ENCODE measurements at places on chromosomes 5 and 9.

- DNase-seq: no peak
Observed at GRCh38 chr5:10627160-10627701, 63.4 kb downstream of the ANKRD33B start.

DNA sequence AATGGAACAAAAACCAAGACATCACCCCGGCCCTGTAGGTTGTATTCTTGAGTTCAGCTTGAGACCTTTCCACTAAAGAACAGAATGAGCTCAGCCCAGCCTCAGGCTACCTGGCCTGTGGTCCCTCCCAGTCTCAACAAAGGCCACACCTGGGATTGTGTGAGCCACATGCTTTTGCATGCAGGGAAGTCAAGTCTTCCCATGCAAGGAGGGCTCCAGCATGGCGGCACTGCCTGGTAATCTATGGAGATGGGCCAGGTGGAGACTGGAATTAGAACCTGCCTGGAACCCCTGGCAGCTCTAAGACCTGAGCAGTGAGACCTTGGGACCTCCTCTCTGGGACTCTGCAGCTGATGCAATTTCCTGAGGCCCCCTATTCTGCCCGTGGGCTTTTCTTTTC lies 49.4 kb upstream of the OTULINL start:
- DNase-seq: no peak

- DNase-seq: no peak
Observed at GRCh38 chr5:168372356-168372946, 81.0 kb downstream of the WWC1 start.

DNA sequence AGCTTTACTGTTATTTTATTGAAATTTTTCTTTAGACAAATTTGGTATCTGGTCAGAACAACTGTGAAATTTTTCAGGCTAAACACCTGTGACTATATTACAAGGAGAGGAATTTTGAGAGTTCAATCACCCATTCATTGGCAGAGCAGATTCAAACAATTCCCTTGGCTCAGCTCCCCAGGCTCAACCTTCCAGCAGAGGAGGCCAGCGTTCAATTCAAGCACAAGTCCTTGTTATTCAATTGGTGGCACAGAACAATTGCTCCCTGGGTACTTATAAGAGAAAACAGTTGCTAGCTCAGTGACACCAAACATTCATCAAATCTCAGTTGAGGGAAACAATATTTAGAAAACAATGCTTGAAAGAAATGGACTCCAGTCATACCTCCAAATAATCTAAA lies 83.3 kb downstream of the SUSD1 start:
- DNase-seq: no peak

GRCh38 chr5:116486588-116486987 lies 88.0 kb downstream of the SEMA6A start:
- no peak for DNase-seq
